Stimulated activated CD8-positive, alpha-beta memory T cell treated with anti-CD3 and anti-CD28 coated beads, Interleukin-7, amount 100 ng/mL, for 1 hour (primary cell): ENCODE measurements at places on chromosomes 4 and X.
A peak's percentile ranks its signal among the peaks of the same experiment; 100 is the strongest.

- no peak for DNase-seq
Measured at GRCh38 chr4:24973747-24974601, 56.8 kb downstream of the LGI2 start.

DNA sequence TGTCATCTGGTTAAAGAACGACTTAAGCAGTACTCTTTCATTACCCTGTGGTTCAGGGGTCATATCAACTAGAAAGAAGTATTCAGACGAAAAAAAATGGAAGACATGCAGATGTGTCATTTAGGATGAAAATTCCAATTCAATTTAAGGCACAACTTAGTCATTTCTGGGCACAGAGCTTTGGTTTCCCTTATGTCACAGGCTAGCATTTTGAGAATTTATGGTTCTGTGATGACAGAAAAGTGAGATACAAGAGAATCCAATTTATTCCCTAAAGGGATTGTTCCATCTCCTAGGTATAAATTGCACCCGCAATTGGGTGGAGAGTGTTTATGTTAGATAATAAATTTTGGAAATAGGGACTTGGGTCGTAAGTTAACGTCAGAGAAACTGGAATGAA, 306.6 kb downstream of the STK32B start:
- DNase-seq: no peak

- DNase-seq: no peak
Measured at GRCh38 chrX:119617517-119618164, 11.4 kb upstream of the NKRF start.

DNA sequence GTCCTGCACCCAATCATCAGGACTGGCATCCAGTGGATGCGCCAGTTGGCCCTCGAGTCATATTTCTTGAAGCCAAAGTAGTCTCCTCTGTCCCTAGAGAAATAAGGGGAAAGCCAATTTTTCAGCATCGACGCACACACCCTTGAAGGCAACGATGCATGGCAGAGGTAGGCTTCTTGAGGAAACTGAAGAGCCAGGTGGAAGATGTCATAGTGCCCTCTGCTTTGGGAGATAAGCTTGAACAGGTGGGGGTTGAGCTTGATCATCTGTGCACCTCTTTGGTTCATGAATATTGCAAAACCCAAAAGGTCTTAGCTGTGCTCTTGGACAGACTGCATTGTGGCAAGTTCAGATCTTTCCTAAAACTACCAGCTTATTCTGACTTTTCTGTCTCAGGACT, 34.6 kb upstream of the WDR1 start:
- no peak for DNase-seq

GRCh38 chr4:81343046-81343445, 128.0 kb upstream of the PRKG2 start:
- no peak for DNase-seq

DNA sequence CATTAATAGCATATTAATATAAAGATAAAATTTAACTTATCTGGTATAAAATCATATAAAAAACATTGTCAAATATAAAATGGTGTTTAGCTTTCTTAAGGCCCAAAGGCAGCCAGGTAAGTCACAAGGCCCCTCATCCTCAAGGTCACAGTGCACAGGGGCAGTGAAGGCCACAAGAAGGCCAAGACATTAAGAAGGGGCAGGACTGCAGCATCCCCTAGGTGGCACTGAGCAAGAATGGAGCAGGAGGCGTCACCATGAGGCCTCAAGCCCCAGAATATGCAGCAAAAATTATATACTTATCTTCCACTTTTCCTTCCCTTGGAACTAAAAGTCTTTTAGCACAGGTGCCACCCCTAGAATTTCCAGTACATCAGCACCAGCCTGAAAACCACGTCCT, 49.5 kb upstream of the MAGEA8 start:
- no peak for DNase-seq

- no peak for DNase-seq
Measured at GRCh38 chr4:179867300-179867878, 2375.8 kb upstream of the TENM3 start.

DNA sequence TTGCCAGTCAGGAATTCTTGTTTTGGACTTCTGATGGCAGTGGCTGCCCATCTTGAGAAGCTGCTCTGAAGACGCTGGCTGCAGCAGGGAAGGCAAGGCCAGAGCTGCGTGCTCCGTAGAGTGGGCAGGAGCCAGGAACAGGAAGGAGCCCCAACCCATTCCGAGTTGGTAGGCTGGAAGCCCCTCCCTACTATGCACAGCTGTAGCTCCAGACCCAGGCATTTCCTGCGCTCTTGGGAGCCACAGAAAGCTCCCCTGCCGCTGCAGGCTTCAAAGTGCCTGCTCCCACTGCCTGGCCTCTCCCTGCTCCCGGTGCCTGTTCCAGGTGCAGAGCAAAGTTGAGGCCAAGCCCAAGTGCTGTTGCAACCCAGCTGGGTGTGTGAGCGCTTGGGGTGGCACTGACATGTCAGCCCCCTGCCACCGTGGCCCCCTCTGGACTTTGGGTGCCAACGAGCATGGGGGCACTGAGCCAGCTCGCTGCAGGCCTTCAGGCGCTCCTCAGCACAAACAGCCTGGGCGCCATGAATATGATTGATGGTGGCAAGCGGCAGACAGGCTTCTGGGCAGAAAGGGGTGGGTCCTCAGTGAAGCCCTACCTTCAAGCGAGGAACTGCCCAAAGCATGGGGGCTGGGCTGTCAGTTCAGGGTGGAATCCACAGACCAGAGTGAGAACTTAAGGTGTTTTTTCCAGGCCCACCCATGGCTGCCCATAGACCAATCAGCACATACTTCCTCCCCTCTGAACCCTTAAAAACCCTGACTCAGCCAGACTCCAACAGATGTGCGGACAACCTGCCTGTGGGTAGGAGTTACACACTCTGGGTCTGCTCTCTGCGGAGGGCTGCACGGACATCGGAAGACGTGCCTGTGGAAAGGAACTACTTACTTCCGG, 677.2 kb upstream of the INTU start:
- DNase-seq: no peak

GRCh38 chrX:42678133-42678532, 99.8 kb downstream of the PPP1R2C start:
- DNase-seq: no peak

GRCh38 chrX:130902783-130903613, at the start of gene ENOX2:
TSS of gene ENOX2 (minus strand) at chrX:130903209. CDS start at chrX:130703216, 199,993 bp downstream.
- peak; percentile 49 for DNase-seq

DNA sequence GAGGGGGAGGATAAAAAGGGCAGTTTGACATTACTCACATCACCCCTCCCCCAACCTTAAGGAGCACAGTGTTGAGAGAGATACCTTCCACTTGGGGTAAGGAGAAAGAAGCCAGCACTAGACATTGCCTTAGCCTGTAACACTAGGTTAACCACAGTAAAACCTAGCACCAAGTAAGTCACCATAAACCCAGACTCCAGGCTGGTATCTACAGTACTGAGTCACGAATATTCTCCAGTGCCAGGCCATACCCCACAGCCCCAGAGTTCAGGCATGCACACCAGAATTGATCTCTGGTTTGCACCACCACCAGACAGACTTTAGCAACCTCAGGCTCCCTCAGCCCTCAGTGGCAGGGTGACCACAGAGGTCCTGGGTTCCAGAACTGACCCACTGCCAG, 570.4 kb downstream of the PRR32 start:
- DNase-seq: no peak

GRCh38 chr4:173169178-173169427, 492 bp downstream of the GALNT7 start:
- no peak for DNase-seq

GRCh38 chr4:31366041-31366440, 645.9 kb downstream of the PCDH7 start:
- DNase-seq: no peak

DNA sequence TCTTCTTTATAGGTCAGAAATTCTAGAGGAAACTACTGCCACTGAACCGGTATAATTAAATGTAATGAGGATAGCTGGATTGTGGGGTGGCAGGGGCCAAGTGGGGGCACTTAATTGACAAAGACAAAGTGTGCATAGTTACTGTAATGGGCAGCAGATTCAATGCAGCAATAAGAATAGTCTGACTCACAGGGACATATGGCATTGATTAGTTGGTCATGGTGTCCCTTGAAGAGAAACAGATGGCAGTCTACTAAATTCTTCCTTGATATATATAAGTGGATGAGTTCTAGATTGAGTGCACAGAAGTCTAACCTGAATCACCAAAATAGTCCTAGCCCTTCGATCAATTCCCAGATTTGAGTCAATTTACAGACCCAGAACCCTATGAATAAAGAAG, 31.6 kb downstream of the ETDC start:
- no peak for DNase-seq

DNA sequence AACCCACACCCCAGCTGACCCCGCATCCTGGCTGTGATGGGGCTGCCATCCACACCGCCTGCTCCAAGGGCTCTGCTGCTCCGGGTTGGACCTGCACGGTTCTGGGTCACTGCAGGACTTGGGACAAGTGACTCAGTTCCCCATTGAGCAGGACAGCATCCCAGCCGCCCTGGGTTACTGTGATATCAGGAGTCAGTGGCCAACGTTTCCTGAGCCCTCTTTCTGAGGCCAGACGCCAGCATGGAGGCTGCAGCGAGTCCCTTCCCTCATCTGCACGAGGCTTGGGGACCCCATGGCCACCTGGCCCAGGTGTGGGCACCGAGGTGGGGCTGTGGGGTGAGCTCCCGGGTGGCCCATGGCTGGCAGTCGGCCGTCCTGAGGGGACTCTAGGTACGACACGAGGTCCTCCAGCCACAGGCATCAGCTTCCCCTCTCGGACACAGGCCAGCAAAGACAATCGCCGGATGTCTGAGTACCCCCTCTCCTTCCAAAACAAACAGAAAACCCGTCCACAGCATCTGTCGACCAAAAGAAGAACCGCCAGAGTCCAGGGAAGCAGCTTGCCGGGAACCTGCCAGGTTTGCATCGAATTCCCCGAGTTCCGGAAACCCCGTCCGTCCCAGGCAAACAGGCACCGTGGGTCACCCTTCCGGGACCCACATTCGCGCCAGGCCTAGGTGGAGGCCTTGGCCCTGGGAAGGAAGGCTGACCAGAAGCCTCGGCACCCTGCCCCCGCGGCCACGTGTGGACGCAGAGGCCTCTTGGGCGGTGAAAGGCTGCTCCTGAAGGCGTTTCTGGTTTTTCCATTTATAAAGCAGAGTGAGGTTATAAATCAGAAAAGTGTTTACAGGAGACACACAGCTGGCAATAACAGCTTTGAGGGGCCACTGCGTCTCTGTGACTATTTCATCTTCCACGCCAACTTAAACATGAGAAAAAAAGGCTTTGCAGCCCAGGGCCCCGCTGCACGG, 136.0 kb downstream of the FAM53A start:
- no peak for DNase-seq

GRCh38 chr4:185535612-185536410, 504 bp upstream of the PDLIM3 start:
- DNase-seq: no peak

DNA sequence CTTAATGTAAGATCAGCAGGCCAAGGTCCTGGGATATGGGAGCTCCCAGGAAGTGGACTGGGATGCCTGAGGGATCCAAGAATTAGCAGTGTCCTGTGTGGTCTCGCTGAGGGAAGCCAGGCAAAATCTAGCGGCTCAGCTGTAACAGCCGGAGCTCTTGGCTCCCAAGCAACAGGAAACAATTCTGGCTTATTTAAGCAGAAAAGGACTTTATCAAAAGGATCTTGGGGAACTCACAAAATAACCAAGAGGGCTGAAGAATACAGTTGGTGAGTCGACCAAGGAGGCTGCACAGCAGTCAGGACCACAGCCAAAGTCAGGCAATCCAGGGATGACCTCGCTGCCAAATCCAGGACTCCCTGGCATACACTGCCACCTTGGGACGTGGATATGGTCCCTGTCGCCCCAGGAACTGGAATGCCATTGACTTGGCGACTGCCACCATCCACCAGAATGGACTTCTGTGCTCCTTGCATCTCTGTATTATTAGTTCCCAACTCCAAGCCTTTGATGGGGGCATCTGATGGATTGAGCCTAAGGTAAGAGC, 165.3 kb upstream of the BCOR start:
- DNase-seq: no peak

- no peak for DNase-seq
Measured at GRCh38 chr4:183190900-183191527, 92.0 kb downstream of the WWC2 start.

- no peak for DNase-seq
Measured at GRCh38 chrX:12984603-12985319, 9.9 kb downstream of the TMSB4X start.

DNA sequence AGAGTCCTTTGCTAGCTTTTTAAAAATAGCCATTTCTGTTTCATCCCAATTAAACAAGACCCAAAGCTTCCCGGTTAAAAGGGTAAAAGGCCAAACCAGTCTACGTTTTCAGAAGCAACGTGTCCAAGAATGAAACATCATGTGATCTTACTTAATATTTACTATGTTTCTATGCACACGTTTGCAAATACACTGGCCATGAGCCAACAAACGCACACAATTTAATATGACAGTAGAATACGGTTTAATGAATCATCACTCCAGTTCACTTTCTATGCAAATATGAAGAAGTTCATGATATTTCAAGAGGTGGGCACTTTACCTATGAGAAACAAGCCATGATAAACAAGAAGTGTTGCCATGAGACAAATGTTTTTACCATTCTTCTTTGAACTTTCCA, 4.3 kb downstream of the NR0B1 start:
- no peak for DNase-seq

DNA sequence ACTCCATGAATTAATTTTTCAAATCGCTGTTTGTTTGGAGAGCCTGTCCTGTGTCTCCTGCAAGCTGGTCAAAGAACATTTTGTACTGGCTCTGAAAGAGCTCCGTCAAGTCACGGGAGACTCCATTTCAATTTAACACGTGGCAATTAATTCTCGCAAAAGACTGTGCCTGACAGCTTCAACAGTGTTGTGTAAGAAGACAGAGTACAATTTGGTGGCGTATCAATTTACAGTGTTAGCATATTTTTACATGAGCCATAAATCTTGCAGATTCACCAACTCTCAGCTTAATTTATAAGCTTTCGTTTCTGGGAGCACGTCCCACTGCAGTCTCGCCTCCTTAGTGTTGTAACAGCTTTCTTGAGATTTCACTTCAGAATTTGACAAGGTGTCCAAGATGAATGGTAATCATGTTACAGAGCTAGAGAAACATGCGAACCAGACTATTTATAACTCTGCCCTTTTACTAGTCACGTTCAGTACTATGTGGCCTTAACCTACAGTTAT, 70.8 kb downstream of the RWDD4 start:
- DNase-seq: no peak

GRCh38 chrX:9285342-9285771, 179.5 kb upstream of the TBL1X start:
- no peak for DNase-seq

- DNase-seq: no peak
Measured at GRCh38 chrX:40736170-40736505, 796 bp upstream of the MED14 start.

DNA sequence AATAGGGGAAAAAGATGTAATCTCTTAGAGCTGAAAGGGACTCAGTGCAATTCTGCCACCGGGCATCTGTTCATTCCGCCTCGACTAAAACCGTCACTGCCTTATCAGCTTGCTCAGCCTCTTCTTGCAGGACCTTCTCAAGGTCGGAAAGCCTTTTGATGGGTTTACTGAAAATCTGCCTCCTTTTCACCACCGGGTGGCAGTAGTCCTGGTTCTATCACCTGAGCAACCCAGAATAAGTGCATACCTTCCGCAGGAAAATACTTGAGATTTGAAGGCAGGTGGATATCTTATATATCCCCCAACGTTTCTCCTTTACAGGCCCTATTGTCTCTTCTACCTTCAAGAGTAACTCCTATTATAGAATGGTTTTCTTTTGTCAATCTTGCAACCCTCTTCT, 103.4 kb upstream of the PAK3 start:
- no peak for DNase-seq
